ENCODE measurements at places on chromosomes 2 and 18.

GRCh38 chr2:33146102-33146501 is 199.3 kb downstream of the LTBP1 start:
- DNase-seq, result no peak

GRCh38 chr2:157245144-157245840 is 12.2 kb upstream of the GALNT5 start:
- DNase-seq, result no peak

DNA sequence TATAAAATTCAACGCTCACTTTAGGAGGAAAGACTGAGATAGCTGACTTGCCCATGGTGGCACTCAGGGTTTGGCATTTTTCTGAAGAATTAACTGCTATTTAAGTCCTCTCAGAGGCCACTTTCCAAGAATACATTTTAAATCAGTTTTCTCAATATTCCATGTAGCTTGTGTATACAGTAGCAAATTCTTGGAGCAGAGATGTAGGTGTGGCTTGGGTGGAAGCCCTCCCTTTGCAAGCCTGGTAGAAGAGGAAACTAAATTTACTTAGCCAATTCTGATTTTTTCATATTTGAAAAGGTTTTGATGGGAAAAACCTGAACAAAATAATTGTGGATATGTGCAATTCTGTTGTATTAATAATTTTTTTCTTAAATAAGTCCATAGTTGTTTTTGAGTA is 14.0 kb upstream of the ITGAV start:
- DNase-seq, result no peak

DNA sequence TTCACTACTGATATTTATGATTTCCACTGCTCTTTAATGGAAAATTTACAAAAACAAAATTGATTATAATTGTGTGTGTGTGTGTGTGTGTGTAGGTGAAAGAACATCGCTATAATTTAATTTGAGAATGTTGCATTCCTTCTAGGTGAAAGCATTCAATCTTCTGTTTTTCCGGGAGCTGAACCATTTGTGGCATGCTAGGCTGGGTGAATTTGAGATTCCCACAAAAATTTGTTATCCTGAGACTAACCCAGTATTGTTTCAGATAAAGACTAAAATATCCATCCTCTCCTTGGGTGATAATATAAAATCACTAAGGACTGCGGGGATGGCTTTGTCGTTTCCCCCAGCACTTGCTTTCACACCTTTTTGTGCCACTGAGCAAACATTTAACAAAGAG is 911.2 kb upstream of the PIK3C3 start:
- DNase-seq, result no peak
